RKO (cell line): ENCODE measurements at places on chromosomes 2 and 18.

- no peak for DNase-seq
Measured at GRCh38 chr2:165897726-165898125, 55.9 kb downstream of the TTC21B start.

- DNase-seq = peak; percentile 75
Measured at GRCh38 chr2:11344956-11345677, 681 bp upstream of the ROCK2 start.

DNA sequence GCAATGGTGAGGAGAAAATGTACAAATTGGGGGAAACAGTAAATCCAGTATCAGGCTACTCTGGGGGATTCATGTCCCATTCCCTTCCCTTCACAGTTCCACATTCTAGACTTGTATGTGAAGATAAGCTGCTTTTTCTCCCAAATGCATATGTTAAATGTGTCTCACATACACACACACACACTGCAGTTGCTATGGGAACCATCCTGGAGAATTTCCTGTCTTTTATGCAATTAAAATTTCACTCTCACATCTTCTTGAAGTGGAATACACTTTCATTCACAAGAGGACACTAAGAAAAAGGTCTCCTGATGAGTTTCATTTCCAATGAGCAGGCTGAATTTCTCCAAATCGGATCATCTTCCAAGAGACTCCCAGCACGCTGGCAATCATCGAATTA lies 366.0 kb downstream of the LRATD1 start:
- no peak for DNase-seq

- no peak for DNase-seq
Measured at GRCh38 chr2:46967990-46968647, 52.5 kb upstream of the MCFD2 start.

DNA sequence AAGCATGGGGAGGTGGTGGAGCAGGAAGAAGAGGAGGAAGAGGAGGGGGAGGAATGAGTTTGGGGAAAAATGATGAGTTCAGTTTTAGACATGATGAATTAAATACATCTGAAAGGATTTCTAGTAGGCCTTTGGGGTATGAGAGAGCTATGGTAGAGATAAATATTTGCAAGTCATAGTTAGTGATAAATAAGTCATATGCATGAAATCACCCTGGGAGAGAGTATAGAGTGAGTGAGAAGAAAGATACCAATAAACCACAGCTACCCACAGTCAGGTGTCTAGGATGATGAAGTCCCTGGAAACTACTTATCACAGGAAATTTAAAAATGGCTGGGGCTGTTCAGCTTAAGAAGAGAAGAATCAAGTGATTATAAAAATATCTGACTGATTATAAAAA lies 240.5 kb downstream of the RDH14 start:
- no peak for DNase-seq
